Diencephalon (tissue), 1 donor: ENCODE measurements at places on chromosomes 1 and 21. TPM values are rescaled to one million over a fixed set of nuclear protein-coding genes. Genes with fewer than 3 reads are reported as not detected.

Gene ATP1A4
- total RNA-seq: under 0.01 TPM

Gene GBP1
- 0.69 TPM for total RNA-seq

Gene PTGFR
- total RNA-seq: 4.6 TPM

Gene ELF3
- total RNA-seq: not detected

Gene OR10J4
- total RNA-seq: not detected

Gene AK4
- total RNA-seq: 14.5 TPM

Gene TEDDM1
- not detected for total RNA-seq
